ENCODE measurements at places on chromosomes 12 and 14. TPM values are rescaled to one million over a fixed set of nuclear protein-coding genes. Genes with fewer than 3 reads are reported as not detected.

TPPP2 gene
- not detected for total RNA-seq

IL23A gene
- total RNA-seq = 11.0 TPM

PTPRB gene
- not detected for total RNA-seq

CAPZA3 gene
- total RNA-seq = not detected

OR10A7 gene
- not detected for total RNA-seq

APOF gene
- total RNA-seq = not detected

COX8C gene
- not detected for total RNA-seq

SSPN gene
- not detected for total RNA-seq

GRCh38 chr14:64684091-64684490 lies 20.1 kb upstream of the PLEKHG3 start:
- no peak for DNase-seq

- DNase-seq = no peak
These were observed 304.2 kb downstream of the AKAP6 start for GRCh38 chr14:32633224-32633859.

DNA sequence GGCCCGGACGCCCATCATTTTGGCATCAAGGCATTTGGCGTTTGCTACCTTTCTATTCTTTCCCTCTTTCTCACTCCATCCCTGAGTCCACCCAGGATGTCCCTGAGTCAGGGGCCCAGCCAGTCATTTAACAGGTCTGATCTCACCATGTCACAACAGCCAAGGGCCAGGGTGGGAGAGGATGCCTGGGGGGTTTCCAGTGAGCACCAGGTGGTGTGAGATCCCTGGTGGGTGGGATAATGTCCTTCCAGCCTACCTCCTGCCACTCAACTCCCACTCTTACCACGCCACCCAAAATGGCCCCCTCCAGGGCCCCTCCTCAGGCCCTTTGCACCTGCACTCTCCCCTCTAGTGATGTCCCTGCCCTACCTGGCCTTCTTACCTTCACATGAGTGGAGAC lies 310.8 kb downstream of the BCL11B start:
- no peak for DNase-seq

GRCh38 chr14:34554540-34555250 lies 15.2 kb upstream of the EAPP start:
- DNase-seq = no peak

GRCh38 chr14:100234511-100234910 lies 4.4 kb upstream of the YY1 start:
- no peak for DNase-seq

- no peak for DNase-seq
These were observed 7.3 kb downstream of the MSI1 start for GRCh38 chr12:120361506-120362208.

- no peak for DNase-seq
These were observed 106.4 kb upstream of the C14orf180 start for GRCh38 chr14:104473244-104473565.

- DNase-seq = no peak
These were observed 63.6 kb downstream of the STXBP6 start for GRCh38 chr14:24986206-24986893.

- no peak for DNase-seq
These were observed 144.7 kb upstream of the BTG1 start for GRCh38 chr12:92290350-92290695.
